Smooth muscle cell of trachea (primary cell): ENCODE measurements at places on chromosomes 4 and X. TPM values are rescaled to one million over a fixed set of nuclear protein-coding genes. Genes with fewer than 3 reads are reported as not detected.

Gene MED14
- total RNA-seq = 12.9 and 23.3 TPM in 2 replicates

Gene HOPX
- total RNA-seq = 2.8 and 12.9 TPM in 2 replicates

Gene GRIA3
- total RNA-seq = 3.3 and 3.6 TPM in 2 replicates

Gene HS6ST2
- under 0.01 TPM in 1 of 2 replicates, not detected in the other for total RNA-seq

Gene VCX3A
- total RNA-seq = not detected in 2 replicates

Gene ASB12
- under 0.01 TPM in 1 of 2 replicates, not detected in the other for total RNA-seq

Gene PHEX
- 2.8 and 3.2 TPM in 2 replicates for total RNA-seq

Gene SCD5
- total RNA-seq = 5.5 and 24.1 TPM in 2 replicates

Gene NR3C2
- total RNA-seq = 4.5 and 4.8 TPM in 2 replicates

Gene PTTG2
- not detected in 2 replicates for total RNA-seq

Gene ZDHHC15
- total RNA-seq = under 0.01 TPM in 1 of 2 replicates, not detected in the other

Gene FAM184B
- under 0.01 TPM in 1 of 2 replicates, not detected in the other for total RNA-seq

Gene BMPR1B
- total RNA-seq = 0.50 and 1.6 TPM in 2 replicates

Gene VCX3B
- not detected in 2 replicates for total RNA-seq

Gene POU3F4
- not detected in 2 replicates for total RNA-seq

Gene SPANXB1
- total RNA-seq = not detected in 2 replicates

Gene CDKL2
- total RNA-seq = 1.3 and 2.5 TPM in 2 replicates

Gene SUPT20HL2
- total RNA-seq = not detected in 2 replicates

Gene DCX
- total RNA-seq = not detected in 2 replicates

Gene ZFP92
- total RNA-seq = under 0.01 and 0.33 TPM in 2 replicates

Gene FAM47C
- not detected in 2 replicates for total RNA-seq

Gene ARHGAP36
- not detected in 2 replicates for total RNA-seq

Gene SSX1
- total RNA-seq = not detected in 2 replicates

Gene PITX2
- total RNA-seq = 0.87 and 0.99 TPM in 2 replicates

Gene FAM9C
- total RNA-seq = under 0.01 TPM in 1 of 2 replicates, not detected in the other

Gene SAGE1
- total RNA-seq = not detected in 2 replicates

Gene MSX1
- 14.4 and 17.2 TPM in 2 replicates for total RNA-seq

Gene AADAT
- 3.9 and 5.0 TPM in 2 replicates for total RNA-seq

Gene CFP
- total RNA-seq = 0.15 and 0.33 TPM in 2 replicates

Gene RASSF6
- under 0.01 TPM in 2 replicates for total RNA-seq

Gene CT45A2
- not detected in 2 replicates for total RNA-seq

Gene C4orf51
- total RNA-seq = not detected in 2 replicates

Gene OPN1MW3
- total RNA-seq = not detected in 2 replicates
